Activated T-helper 9 cell treated with anti-CD3 and anti-CD28 coated beads, Interleukin-2, amount 50 U/mL, for 16 hours (primary cell): ENCODE measurements at places on chromosomes 3 and 15.
A peak's percentile ranks its signal among the peaks of the same experiment; 100 is the strongest.

DNA sequence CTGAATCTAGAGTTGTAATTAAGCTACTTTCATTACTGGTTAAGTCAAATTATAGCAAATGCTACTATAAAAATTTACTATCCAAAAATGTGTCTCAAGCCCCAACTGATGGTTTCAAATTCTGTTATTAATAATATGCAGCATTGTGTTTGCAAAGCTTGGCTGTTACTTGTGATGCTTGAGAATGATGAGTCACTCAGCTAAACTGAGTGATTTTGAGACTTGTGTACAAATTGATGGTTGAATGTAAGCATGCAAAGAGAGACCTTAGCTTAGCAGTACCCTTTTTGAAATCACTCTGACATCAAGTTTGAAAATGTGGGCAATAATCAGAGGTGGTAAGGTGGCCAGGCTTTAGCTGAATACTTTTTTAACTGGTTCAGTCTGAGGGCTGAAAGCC, 27.6 kb downstream of the OPA1 start:
- no peak for DNase-seq

DNA sequence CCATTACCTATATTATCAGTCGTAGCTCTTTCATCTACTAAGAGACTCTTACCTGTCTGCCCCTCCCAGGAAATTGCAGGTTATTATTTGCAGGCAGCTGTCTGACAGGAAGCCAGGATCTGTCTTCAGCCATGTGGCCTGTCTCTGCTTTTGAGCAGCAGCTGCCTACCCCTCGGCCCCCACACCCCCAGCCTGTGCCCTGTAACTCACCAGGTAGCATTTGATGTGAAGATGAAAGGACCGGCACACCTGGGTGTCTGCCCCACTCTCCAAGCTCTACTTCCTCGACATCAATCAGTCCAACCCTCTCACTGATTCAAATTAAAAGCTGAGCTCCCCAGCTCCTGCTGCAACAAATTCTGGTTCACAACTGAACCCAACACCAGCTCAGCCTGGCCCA, 197.2 kb upstream of the CTNNB1 start:
- DNase-seq, result no peak

GRCh38 chr3:114057011-114057347, 442 bp downstream of the QTRT2 start:
- no peak for DNase-seq

GRCh38 chr3:161552984-161553560, 56.5 kb downstream of the OTOL1 start:
- DNase-seq, result no peak

- no peak for DNase-seq
These were observed at the start of gene MME for GRCh38 chr3:155079746-155080487. TSS of gene MME (plus strand) at chr3:155080319. CDS start at chr3:155084168, 3,849 bp downstream.

- DNase-seq, result peak; percentile 18
These were observed 32.4 kb downstream of the CDAN1 start for GRCh38 chr15:42704492-42704926.

DNA sequence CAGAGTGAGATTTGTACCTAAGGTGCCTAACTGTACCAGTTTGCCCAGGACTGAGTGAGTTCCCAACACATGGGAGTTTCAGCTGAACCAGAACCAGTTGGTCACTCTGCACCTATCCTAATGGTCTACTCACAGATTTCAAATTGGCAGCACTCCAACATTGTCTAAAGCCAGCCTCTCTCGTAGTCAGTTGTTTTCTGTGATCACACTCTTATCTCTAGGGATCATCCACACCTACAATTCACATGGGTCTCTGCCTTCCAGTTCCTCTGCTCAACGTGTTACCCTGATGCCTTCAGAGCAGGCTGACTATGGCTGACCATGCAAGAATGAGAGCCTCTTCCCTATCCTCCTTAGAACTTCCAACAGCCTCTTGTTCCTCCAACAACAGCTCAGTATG, 624.8 kb downstream of the NTRK3 start:
- no peak for DNase-seq

- no peak for DNase-seq
These were observed 74.3 kb downstream of the CORO2B start for GRCh38 chr15:68653031-68653635.
